CD8-positive, alpha-beta memory T cell (primary cell): ENCODE measurements at places on chromosomes 2 and 18. TPM values are rescaled to one million over a fixed set of nuclear protein-coding genes. Genes with fewer than 3 reads are reported as not detected.

- no peaks in the 10 kb centered on the region for H3K27me3 ChIP-seq
- H3K27ac ChIP-seq = no peak overlapping the region
- H3K4me3 ChIP-seq = no peak overlapping the region
- H3K4me1 ChIP-seq = peaks cover 27% of the 10 kb centered on the region
Observed at GRCh38 chr2:134199123-134199522, 54.7 kb upstream of the MGAT5 start.

Gene GRP
- not detected for total RNA-seq

Gene UGT1A4
- total RNA-seq = not detected

GRCh38 chr2:100840519-100840918 is 20.6 kb downstream of the NPAS2 start:
- peaks cover 14% of the 10 kb centered on the region for H3K27me3 ChIP-seq
- H3K4me3 ChIP-seq = no peak overlapping the region
- no peaks in the 10 kb centered on the region for H3K36me3 ChIP-seq
- DNase-seq = no peak
- no peaks in the 10 kb centered on the region for H3K4me1 ChIP-seq
- no peak overlapping the region for H3K27ac ChIP-seq

GRCh38 chr2:29644949-29645348 is 276.4 kb downstream of the ALK start:
- no peaks in the 10 kb centered on the region for H3K36me3 ChIP-seq
- H3K4me1 ChIP-seq = no peaks in the 10 kb centered on the region
- no peak overlapping the region for H3K4me3 ChIP-seq

- H3K27me3 ChIP-seq = no peaks in the 10 kb centered on the region
- DNase-seq = no peak
- H3K27ac ChIP-seq = no peak overlapping the region
- H3K4me3 ChIP-seq = no peak overlapping the region
- no peaks in the 10 kb centered on the region for H3K36me3 ChIP-seq
Observed at GRCh38 chr18:62396381-62396780, 71.3 kb downstream of the TNFRSF11A start.

DNA sequence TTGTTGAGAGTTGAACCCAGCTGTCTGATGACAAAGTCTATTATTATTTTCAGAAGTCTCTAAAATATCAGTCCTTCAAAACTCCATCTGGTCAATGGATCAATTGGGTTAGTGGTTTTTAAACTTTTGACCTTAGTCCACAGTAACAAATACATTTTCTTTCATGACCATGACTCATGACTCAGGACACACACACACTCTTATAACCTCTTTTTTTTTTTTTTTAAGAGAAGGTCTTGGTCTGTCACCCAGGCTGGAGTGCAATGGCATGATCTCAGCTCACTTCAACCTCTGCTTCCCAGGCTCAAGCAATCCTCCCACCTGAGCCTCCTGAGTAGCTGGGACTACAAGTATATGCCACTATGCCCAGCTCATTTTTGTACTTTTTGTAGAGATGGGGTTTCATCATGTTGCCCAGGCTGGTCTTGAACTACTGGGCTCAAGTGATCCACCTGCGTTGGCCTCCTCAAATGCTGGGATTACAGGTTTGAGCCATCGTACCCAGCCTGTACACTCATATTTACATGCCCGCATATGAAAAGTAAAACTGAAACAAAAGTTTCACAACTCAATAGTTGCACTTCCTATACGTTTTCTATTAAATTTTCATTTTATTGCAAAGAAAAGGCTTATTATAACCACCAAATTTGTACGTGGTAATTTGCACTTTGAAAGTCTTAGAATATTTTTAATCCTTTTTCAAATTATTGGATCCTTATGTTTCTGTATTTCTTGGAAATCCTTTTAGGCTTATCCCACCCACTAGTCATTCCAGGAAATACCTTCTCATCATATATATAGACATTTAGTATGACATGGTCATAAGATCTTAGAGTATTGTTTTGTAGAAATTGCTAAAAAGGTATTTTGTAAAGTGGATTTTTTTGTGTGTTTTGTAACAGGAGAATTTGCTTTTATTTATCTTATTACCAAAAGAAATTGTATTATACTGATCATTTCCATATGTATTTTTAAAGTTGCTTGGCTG is 199.0 kb downstream of the LPIN1 start:
- DNase-seq = no peak
- no peaks in the 10 kb centered on the region for H3K27me3 ChIP-seq
- H3K4me1 ChIP-seq = peaks cover 12% of the 10 kb centered on the region
- H3K4me3 ChIP-seq = peak overlapping the region; percentile 32

Gene IMMT
- total RNA-seq = 149 TPM

Gene BOLL
- total RNA-seq = not detected

DNA sequence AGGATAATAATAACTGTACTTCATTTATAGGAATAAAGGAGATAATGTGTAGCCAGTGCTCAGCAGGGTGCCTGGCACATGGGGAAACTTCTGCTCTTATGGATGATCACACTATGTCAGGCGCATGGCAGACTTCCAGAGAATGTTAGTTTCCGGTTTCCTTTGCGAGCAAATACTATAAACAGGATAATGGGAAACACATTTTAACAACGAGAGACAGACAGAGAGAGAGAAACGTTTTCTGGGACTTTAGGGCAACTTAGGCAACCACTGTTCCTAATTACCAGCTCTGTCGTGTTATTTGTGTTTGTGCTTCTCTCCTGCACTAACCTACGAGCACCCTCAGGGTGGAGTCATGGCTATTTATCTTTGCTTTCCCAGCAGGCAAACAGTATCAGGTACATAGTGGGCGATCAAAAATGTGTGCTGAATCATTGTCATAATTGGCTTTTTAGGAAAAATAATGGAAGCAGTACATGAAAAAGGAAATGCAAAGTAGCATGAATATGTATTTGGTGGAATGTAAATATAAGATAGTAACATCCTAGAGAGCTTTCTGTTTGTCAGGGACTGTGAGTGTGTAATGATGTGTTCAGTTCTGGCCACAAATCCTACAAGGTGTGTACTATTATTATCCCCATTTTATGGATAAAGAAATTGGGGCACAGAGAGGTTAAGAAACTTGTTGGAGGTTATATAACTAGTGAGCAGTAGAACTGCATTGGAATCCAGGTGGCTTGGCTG is 36.8 kb upstream of the IGFBP2 start:
- H3K4me1 ChIP-seq = no peaks in the 10 kb centered on the region
- DNase-seq = no peak
- no peaks in the 10 kb centered on the region for H3K27me3 ChIP-seq
- no peaks in the 10 kb centered on the region for H3K36me3 ChIP-seq
- H3K4me3 ChIP-seq = no peak overlapping the region

Gene PNKD
- total RNA-seq = 31.6 TPM

GRCh38 chr2:180990794-180991193 is 10.4 kb downstream of the UBE2E3 start:
- peaks cover 3% of the 10 kb centered on the region for H3K4me1 ChIP-seq
- no peaks in the 10 kb centered on the region for H3K27me3 ChIP-seq
- no peak overlapping the region for H3K27ac ChIP-seq
- no peak for DNase-seq

Gene PJVK
- total RNA-seq = 1.5 TPM

- H3K27me3 ChIP-seq = no peaks in the 10 kb centered on the region
- DNase-seq = no peak
- no peak overlapping the region for H3K27ac ChIP-seq
Observed at GRCh38 chr2:144462266-144462665, 57.7 kb downstream of the ZEB2 start.

- no peaks in the 10 kb centered on the region for H3K27me3 ChIP-seq
- H3K4me3 ChIP-seq = no peak overlapping the region
- peaks cover 30% of the 10 kb centered on the region for H3K36me3 ChIP-seq
Observed at GRCh38 chr2:230473378-230473777, 57.4 kb downstream of the SP100 start.

Gene MYO1B
- 4.6 TPM for total RNA-seq

DNA sequence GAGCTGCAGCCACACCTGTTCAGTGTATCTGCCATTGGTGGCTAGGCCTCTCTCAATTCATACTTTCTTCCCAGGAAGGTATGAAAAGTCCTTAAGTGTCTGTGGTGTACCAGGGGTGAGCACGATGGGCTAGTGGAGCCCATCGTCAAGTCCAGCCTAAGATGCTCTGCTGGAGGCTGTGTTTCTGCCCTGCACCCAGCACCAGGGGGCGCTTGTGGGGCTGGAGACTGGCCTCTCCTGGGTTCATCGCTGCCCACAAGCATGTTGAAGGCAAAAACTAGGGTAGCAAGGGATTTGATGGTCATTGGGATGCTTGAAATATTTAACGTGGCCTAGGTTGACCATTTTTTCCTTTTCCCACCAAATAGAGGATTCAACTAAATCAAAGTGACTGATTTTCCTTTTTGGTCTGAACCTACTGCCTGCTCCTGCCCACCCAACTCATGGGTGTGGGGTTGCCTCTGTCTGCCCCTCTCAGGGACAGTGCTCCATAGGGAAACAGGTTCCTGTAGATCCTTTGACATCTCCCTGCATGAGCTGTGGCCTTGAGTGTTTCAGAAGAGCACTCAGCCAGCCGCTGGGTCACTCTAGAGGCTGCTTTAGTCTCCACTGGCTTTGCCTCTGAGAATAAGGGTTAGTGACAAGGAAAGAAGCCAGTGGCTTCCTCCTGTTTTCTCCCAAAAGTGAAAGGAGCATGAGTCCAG is 59.0 kb downstream of the TPGS2 start:
- no peaks in the 10 kb centered on the region for H3K36me3 ChIP-seq
- peaks cover 5% of the 10 kb centered on the region for H3K27me3 ChIP-seq
- no peak overlapping the region for H3K4me3 ChIP-seq
- DNase-seq = no peak
- H3K27ac ChIP-seq = no peak overlapping the region

DNA sequence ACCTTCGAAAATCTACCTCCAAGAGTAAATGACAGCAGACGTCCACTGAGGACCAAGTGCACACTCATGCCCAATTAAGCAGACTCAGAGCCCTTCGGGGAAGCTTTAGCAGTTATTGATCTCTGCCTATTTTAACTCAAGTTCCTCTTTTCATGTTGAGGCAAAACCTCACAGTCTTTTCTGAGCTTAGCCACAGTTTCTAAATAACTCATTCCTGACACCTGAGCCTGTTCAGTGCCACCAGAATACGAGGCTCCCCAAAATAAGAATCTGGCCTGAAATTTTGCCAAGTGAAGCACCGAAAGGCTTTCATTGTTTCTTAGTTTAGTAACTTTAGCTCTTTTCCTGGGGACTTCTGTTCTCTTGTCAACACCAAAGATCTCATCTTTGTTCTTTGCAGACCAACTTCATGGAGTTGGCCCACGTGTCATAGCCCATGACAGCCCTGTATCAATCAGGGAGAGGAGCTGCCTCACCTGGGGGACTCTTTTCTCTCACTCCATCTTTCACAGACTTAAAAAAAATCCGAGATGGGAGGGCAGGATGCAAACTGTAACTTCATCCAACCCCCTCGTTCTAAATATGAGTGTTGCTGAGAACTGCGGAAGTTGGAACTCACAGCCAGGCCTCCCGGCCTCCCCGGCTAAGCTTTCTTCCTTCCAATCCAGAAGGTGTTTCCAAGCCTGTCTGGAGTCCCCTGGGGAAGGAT is 22.2 kb downstream of the INPP5D start:
- peak overlapping the region; percentile 66 for H3K27ac ChIP-seq
- DNase-seq = no peak
- H3K36me3 ChIP-seq = no peaks in the 10 kb centered on the region
- no peaks in the 10 kb centered on the region for H3K27me3 ChIP-seq

GRCh38 chr2:237858294-237859081 is 935 bp upstream of the RAMP1 start:
- H3K27ac ChIP-seq = no peak overlapping the region
- no peaks in the 10 kb centered on the region for H3K27me3 ChIP-seq
- DNase-seq = no peak

DNA sequence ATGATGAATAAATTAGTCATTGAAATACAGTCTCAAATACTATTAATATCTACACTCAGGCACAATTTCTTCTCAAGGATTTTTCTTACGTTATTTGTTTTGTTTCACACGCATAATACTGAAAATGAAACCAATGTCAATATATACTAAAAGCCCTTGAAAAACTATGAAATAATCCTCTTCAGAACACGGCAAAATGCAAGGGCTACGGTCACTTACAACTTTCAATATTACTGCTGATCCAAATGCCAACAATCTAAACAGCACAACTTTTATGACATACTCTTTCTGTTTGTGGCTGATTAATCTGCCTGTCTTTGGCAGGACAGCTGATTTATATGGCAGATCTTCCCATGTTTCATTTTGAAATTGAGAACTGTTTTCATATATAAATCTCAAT is 68.3 kb downstream of the LRPPRC start:
- H3K27me3 ChIP-seq = no peaks in the 10 kb centered on the region
- peak overlapping the region; percentile 13 for H3K27ac ChIP-seq
- H3K4me1 ChIP-seq = no peaks in the 10 kb centered on the region
- no peak for DNase-seq
- no peaks in the 10 kb centered on the region for H3K36me3 ChIP-seq

- DNase-seq = no peak
- no peaks in the 10 kb centered on the region for H3K27me3 ChIP-seq
- no peaks in the 10 kb centered on the region for H3K36me3 ChIP-seq
- H3K27ac ChIP-seq = no peak overlapping the region
Observed at GRCh38 chr2:10957391-10957790, 45.7 kb downstream of the KCNF1 start.

GRCh38 chr2:23292024-23292423 is 93.0 kb upstream of the KLHL29 start:
- no peaks in the 10 kb centered on the region for H3K27me3 ChIP-seq
- DNase-seq = no peak
- H3K27ac ChIP-seq = no peak overlapping the region
- no peak overlapping the region for H3K4me3 ChIP-seq
- no peaks in the 10 kb centered on the region for H3K36me3 ChIP-seq

Gene ZNF407
- total RNA-seq = 14.9 TPM

DNA sequence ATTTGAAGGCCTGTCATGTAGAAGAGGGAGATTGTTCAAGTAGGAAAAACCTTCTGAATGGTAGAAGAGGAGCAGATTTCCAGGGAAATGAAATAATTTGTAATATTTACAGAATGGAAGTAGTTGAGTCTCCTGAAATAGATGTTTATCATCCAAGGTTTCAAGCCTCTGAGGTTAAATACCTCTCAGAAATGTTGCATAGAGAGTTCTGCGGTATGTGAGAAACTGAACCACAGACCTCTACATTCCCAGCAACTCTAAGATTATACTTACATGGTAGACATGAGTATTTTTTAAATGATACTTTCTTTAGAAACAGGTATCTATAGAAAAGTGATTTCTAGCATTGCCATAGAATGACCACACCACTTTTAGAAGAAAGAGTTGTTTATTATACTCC is 379.8 kb upstream of the FANCL start:
- DNase-seq = no peak
- H3K27ac ChIP-seq = no peak overlapping the region
- H3K27me3 ChIP-seq = no peaks in the 10 kb centered on the region
- H3K4me3 ChIP-seq = no peak overlapping the region
- no peaks in the 10 kb centered on the region for H3K36me3 ChIP-seq

GRCh38 chr2:238652771-238653157 is 195.1 kb upstream of the TWIST2 start:
- no peak overlapping the region for H3K4me3 ChIP-seq
- H3K4me1 ChIP-seq = no peaks in the 10 kb centered on the region
- no peak overlapping the region for H3K27ac ChIP-seq
- H3K36me3 ChIP-seq = no peaks in the 10 kb centered on the region
- no peaks in the 10 kb centered on the region for H3K27me3 ChIP-seq

Gene LIMS3
- 0.91 TPM for total RNA-seq

- peak overlapping the region; percentile 20 for H3K27ac ChIP-seq
- DNase-seq = no peak
- H3K4me3 ChIP-seq = no peak overlapping the region
- H3K4me1 ChIP-seq = no peaks in the 10 kb centered on the region
- H3K27me3 ChIP-seq = no peaks in the 10 kb centered on the region
Observed at GRCh38 chr2:105380432-105381100, 18.3 kb downstream of the FHL2 start.
